ENCODE measurements at places on chromosomes 5 and 9.

GRCh38 chr5:142545650-142546322 is 140.1 kb downstream of the FGF1 start:
- no peak for DNase-seq

GRCh38 chr9:19976226-19976625 is 187.4 kb upstream of the SLC24A2 start:
- DNase-seq, result no peak

DNA sequence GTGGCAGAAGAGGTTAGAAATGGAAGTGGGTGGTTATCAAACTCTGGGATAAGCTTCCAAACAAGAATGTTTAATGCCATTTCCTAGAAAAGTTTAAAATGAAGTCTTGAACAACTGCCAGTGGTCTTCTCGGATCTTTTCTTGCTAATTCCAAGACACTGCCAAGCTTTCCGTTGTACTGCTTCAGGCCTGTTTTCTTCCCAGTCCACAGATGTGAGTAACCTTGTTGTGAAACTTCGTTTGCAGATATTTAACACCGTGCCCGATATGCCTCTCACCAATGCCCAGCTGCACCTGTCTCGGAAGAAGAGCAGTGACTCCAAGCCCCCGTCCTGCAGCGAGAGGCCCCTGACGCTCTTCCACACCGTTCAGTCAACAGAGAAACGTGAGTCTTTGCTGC is 269.8 kb downstream of the NR3C1 start:
- no peak for DNase-seq

DNA sequence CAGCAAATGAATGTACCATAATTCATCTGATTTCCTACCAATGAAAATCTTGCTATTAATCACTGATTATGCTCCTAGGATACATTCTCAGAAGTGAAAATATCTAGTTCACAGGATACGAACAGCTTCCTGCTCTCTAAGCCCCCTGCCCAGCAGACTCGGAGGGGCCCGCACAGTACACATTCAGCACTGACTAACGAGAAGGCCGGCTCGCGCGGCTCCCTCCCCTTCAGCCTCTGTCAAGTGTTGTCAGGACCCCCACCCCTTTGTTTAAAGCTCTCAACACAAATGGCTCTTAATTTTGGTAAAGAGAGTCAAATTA is 82.0 kb downstream of the PRRT1B start:
- no peak for DNase-seq

DNA sequence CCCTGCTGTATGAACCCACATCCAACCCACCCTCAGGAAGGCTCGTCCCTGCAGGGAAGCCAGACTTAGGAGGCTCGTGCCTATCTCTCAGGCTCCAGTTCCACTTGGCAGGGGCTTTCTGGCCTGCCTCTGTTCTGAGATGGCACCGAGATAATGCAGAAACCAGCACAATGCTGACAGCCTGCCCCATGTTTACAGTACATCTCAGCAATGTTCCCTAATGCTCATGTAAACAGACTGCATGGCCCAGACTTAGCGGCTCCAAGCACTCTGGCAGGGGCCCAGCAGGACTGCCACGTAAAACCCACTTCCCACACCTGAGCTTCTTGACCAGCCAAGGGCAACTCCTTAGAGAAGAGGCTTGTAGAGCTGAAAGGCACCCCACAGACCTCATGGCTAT is 499.5 kb upstream of the BRINP1 start:
- DNase-seq, result no peak

DNA sequence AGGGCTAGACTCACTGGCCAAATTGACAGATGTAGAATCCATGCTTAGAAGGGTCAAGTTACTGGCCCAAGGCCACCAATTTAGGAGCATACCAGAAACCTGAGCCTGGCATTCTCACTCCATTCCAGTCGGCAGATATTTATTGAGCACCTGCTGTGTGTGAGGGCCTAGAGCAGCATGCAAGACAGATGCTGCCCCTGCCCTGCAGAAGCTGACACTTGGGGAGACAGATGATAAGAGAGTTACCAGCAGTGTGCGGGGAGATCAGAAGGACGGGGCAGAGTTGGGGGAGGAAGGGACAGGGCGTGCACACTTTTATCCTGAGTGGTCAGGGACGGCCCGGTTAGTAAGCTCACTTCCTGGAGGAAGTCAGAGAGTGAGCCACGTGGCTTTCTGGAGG is 111.5 kb upstream of the RAPGEF1 start:
- no peak for DNase-seq

DNA sequence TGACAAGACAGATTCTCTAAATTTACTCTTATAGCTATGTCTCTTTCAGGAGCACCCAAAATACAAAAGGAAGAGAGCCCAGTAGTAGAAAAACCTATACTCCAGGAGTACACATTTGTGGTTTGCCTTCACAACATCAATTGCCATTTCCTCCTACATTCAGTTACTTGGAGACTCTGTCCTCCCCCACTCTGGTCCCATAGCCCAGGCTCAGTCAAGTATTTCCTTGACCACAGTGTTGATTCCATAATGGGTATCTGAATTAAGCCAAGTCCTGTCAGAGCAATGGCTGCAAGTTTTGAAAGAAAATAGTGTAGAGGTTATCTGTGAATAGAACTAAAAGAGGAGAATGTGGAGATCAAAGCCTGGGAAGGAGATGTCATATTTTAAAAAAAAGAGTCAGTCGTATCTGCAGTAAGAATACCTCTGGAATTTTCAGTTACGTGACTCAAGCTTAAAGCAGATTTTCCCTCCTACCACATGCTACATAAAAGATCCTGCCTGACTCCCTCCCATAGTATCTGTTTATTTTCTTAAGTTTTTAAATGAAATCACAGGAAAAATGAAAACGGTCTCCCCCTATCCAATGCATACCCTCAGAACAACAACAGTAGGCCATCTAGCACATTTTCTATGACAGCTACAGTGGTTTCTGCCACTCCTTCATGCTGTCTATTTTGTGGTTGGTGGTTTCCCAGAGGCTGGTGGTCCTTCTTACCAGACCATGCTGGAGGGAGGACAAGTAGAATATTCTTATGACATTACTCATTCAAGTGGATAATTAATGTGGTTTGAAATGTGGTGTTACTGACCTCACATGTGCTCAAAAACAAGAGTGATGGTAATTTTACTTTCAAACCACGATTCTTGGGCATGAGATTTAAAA is 249.7 kb upstream of the TMEM161B start:
- no peak for DNase-seq

DNA sequence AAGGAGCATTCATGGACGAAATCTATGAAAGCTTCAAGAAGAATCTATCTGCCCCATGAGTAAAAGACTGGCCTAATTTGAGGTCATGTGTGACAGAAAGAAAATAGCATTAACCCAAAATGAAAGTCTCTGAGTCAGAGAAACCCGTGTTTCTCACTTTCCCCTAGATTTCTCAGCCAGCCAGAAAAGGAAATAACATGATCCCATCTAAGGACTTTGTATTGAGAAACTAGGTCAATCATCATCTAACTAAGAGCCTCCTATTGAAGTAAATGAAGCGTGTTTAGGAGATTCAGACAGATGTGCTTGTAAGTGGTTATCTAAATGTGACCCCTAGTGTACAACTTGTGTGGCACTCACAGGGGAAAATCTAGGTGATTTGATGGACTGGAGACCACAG is 77.3 kb upstream of the ZNF366 start:
- no peak for DNase-seq

GRCh38 chr5:78574731-78575161 is 73.8 kb downstream of the LHFPL2 start:
- DNase-seq, result no peak

DNA sequence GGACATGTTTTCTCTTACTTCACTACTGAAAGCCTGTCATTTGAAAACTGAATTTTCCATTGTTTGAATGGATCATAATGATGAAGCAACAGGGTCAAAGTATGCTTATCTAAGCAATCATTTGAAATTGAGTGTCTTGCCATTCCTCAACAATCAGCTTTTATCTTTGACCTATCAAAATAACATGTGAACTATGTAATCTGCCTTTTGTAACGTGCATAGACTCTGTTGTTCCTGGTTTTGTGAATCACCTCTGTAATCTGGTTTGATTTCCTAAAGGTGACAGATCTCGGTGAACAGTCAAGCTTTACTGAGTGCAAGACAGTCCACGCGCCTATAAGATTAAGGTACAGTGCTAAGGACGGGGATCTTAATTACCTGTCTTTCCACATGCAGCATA is 3.3 kb downstream of the MEF2C start:
- no peak for DNase-seq

DNA sequence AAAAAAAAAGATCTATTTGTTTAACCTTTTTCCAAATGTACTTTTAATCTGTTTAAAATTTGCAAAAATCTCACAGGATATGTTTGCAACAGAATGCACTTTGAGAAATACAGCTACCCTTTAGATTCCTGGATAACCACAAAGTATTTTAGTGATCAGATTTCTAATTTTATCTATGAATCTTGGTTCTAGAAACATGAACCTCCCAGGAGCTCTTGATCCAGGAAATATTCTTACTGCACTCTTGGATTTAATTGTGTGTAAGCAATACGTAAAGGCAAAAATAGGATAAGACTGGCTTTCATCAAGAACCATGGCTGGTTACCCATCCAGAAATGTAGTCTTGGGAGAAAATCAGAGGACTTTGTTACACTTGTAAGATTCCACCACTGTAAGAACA is 1581.8 kb upstream of the WWC1 start:
- DNase-seq, result no peak

GRCh38 chr5:78627766-78628165 is 20.8 kb downstream of the LHFPL2 start:
- DNase-seq, result no peak

GRCh38 chr5:174726916-174727793 is 2.8 kb downstream of the MSX2 start:
- no peak for DNase-seq

GRCh38 chr5:528629-529511 is 4.6 kb upstream of the SLC9A3 start:
- no peak for DNase-seq

DNA sequence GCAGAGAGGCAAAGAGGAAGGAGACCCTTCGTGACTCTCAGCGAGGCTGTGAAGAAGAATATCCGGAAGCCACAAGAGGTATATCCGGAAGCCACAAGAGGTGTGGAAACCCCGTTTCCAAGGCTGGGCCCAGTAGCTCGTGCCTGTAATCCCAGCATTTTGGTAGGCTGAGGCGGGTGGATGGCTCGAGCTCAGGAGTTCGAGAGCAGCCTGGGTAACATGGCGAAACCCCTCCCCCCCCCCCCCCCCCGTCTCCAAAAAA is 612 bp upstream of the BBLN start:
- DNase-seq, result no peak

DNA sequence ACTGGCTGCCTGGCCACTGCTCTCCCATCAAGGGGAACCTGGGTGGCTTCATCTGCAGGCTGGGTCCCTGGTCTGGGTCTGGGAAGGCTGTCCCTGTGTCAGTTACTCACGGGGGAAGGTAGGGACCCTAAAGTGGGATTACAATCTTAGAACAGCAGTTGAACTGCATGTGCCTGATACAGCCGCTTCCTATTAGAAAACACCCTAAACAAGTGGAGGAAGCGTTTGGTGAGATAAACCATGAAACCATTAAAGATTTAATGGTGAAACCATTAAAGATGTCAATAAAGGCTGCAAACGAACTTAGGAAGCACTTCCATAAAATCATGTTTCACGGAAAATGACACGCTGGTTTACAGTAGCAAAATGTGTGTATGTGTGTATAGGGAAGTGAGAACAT is 2.5 kb upstream of the GFI1B start:
- DNase-seq, result no peak

DNA sequence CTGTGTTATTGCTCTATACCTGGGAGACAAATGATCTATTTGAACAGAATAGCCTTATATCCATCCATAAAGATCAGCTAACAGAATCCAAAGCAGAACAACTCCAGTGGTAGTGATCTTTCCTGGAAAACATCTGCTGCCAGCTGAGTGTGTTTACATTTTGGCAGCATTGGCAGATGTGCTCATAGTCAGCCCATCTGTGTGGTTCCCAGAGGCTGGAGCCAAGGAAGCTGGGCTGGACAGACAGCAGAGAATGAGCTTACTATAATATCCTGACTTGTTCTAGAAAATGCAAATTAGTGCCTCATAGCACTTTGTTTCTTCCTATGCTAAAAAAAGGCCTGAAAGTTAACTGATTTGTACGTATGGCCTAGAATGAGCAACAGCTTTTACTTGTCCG is 99.7 kb downstream of the ST8SIA4 start:
- no peak for DNase-seq

DNA sequence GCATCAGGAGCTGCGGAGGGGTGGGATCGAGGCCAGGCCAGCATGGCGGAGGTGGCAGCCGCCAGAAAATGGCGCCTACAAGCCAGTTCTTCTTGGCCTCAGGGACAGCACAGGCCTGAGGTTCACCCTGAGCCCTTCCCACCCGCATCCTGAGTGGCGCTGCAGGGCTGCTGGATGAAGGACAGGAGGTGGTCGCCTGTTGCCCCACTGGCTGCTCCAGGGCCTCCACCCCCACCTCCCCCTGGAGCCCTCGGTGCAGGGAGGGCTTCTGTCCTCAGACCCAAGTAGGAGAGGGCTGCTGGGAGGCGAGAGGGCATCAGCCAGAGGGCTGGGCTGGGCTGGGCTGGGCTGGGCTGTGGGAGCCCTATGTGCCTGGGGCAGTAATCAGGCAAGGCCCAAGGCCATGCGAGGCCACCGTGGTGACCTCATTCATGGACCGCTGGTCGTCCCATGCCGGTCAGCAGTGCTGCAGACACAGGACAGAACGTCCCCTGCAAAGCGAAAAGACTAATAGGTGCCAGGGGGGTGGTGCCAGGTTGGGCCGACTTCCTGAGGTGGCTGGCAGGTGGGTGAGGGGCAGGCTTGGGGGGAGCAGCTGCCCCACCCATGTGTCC is 13.8 kb downstream of the GPSM1 start:
- DNase-seq, result no peak

DNA sequence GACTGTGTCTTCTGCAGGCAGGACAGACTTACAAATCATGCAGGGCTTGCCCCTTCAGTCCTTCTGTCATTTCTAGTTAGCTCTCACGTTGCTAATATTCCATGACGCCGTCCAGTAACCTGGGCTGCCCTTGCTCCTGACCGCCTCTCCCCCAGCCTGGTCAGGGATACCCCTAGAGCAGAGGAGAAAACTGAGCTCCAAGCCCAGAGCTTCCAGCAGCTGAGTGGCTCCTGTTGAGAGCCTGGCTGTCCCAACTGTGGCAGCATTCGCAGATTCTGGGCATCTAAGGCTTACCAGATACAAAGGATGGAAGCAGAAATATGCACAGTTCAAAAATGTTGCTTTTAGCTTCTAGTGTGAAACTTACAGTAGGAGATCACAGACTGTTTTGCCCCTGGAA is 185.2 kb downstream of the CD180 start:
- no peak for DNase-seq

DNA sequence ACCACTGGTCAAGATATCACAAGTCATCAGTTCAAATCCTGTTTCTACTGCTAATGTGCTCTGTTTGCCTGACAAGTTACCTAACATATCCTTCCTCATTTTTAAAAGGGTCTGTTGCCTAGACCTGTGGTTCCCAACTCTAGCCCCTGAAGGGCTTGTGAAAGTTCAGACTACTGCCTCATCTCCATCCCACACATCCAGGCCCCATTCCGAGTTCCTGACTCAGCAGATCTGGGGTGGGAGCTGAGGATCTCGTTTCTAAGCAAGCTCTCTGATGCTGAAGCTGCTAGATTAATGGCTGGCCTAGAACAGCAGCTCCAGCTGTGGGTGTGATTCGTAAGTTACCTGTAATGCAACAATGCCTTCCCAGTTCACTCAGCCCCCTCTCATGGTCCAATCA is 32.5 kb downstream of the S1PR3 start:
- no peak for DNase-seq

Measured in SW 1271 (cell line).